ENCODE measurements at places on chromosomes 16 and 17.

DNA sequence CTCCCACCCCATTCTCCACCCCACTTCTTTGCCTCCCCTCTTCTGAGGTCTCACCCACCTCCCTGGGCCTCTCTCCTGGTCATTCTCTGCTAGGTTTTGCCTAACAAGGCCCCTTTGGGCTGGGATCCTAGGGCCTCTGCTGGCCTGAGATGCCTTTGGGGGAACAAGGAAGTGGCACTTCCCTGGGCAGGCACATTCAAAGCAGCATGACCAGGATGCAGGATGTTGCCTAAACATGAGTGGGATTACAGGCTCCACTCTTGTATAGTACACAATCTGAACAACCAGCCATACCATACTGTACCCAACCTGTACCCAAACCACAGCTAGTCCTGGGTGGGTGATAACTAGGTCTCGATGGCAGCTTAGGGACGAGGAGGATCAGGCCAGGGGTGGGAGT is 9.0 kb downstream of the GALK1 start:
- no peak for DNase-seq

- DNase-seq = peak; percentile 27
Observed at GRCh38 chr17:38867179-38867967, 2.5 kb upstream of the LASP1 start.

DNA sequence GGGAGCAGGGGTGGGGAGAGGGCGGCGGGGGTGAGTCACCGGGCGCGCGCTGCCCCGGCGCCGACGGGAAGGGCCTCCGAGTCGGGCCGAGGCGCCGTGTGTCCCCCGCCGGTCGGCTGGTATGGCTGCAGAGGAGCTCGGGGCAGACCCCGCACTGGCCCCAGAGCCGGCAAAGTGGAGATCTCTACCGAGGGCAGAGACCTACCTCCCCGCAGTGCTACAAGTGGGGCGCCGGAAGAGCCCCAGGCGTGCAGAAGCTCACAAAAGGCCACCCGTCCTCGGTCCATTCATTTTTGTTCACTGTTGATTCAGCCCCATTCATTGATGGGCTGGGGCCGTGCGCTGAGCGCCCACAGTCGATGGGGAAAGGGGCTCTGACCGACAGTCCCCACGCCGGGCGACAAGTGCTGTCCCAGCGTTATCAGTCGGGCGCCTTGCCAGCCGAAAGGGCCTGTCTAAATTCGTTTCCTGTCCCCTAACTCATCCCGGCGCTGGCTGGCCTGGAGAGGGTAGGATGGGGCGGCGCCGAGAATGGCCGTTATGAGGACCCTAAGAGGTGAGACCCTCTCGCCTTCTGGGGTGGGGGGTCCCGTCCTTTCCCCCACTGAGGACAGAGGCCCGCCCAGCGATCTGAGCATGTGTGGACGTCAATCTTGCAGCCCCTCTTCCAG is 709 bp upstream of the ENO3 start:
- DNase-seq = no peak

DNA sequence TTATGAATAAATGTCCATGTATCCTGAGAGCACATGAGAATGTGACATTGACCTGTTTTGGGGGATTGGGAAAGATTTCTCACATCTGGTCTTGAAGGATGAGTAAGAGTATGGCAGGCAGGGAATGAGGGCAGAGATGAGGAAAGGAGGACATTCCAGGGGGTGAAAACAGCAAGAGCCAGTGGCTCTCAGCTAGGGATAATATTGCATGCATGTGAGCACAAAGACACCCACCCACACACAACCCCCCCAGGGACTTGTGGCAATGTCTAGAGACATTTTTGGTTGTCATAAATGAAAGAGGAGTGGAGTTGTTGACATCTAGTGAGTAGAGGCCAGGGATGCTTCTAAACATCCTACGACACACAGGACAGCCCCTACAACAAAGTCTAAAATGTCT is 6.0 kb downstream of the MYO1D start:
- DNase-seq = no peak

- DNase-seq = no peak
Observed at GRCh38 chr17:16440901-16441629, 25.7 kb downstream of the TRPV2 start.

DNA sequence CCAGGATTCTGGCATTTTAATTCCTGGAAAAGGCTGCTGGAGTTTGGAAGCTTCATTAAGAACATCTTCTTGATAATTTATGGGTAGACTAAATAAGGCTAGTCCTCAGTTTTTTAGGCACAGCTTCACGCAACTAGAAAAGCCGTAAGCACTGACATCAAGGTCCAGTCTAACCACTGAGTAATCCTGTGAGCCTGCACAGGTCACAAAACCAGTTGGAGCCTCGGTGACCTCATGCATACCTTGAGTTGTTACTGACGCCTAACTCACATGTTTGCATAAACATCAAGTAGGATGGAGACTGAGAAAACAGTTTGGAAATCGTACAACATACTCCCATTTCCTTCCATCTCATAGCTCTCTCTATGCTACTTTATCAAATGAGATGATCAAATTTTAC is 63.8 kb upstream of the RCVRN start:
- no peak for DNase-seq

DNA sequence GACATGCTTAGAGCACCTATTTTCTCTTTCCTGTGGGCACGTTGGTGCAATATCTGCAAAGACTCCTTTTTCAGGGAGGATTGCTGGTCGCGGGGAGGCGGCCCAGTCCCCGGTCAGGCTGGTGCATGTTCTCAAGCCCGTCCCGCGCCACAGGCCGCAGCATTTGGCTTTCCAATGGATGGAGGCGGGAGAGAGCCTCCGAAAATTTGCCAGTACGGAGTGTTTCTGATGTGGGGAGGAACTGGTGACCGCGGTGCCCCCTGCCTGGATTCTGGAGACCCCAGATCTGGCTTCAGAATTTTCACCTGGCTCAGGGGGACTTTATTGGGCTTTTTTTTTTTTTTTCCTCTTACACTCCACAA is 2.3 kb downstream of the CMIP start:
- no peak for DNase-seq

DNA sequence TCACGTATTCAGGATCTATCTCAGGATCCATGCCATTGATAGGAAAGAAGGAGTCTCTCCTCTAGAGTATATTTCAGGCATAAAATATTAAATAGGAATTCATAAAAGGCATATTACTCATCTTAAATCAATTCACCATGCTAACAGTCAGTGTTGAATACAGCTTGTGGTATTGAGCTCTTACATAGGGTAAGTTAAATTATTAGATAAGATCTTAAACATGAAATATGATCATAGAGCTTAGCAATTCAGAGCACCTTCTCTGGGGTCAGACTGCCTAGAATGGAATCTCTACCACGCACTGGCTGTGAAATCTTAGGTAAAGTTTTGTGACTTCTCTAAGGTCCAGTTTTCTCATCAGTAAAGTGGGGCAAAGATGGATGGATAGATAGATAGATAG is 20.7 kb downstream of the MARCHF10 start:
- no peak for DNase-seq
